Stimulated activated CD8-positive, alpha-beta memory T cell treated with anti-CD3 and anti-CD28 coated beads, Interleukin-15, amount 100 ng/mL, for 24 hours (primary cell): ENCODE measurements at places on chromosomes 5 and 9.

- DNase-seq = no peak
Observed at GRCh38 chr9:128788445-128788844, 1.4 kb downstream of the TBC1D13 start.

DNA sequence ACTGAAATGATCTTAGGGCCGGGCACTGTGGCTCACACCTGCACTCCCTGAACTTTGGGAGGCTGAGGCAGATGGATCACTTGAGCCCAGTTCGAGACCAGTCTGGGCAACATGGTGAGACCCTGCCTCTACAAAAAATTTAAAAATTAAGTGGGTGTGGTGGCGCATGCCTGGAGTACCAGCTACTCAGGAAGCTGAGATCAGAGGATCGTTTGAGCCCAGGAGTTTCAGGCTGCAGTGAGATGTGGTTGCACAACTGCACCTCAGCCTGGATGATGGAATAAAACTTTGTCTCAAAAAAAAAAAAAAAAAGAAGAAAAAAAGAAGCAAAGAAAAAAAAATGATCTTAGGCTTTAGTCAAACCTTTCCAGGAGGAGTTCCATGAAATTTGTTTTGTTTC is 41.8 kb downstream of the MEF2C start:
- DNase-seq = no peak

DNA sequence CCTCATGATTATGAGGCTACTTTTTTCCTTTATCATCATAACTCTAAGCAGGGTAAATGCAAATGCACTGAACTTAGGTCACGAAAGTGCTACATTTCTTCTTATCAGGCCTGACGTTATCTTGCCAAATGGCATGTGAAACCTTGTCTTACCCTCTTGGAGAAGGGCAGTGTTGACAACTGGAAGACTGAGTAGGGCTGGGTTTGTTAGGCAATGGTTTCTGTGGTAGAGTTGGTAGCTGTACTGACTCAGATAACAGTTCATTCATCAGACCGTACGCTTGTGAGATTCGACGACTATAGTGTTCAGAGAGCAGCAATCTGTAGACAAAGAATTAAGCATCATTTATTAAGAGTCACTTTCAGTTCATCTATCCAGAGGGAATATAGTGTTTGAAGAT is 127.7 kb downstream of the CPLANE1 start:
- no peak for DNase-seq

GRCh38 chr9:89476546-89476945 is 21.4 kb downstream of the SEMA4D start:
- no peak for DNase-seq

DNA sequence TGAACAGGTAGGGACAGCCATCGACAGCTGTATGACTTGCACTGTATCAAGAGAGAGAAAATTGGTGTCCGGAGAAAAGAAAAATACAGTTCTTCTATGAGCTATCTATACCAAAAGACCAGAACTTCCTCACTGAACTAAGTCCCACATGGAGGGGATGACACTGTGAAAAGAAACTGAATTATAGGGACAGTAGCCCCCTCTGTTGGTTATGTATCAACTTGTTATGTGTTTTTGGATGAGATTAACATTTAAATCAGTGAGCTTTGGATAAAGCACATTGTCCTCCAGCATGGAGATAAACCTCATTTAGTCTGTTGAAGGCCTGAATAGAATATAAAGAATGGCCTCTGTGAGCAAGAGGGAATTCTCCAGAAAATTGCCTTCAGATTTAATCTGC is 176.6 kb upstream of the SH3GL2 start:
- DNase-seq = no peak

GRCh38 chr9:72734631-72735030 is 213.2 kb downstream of the TMC1 start:
- DNase-seq = no peak

DNA sequence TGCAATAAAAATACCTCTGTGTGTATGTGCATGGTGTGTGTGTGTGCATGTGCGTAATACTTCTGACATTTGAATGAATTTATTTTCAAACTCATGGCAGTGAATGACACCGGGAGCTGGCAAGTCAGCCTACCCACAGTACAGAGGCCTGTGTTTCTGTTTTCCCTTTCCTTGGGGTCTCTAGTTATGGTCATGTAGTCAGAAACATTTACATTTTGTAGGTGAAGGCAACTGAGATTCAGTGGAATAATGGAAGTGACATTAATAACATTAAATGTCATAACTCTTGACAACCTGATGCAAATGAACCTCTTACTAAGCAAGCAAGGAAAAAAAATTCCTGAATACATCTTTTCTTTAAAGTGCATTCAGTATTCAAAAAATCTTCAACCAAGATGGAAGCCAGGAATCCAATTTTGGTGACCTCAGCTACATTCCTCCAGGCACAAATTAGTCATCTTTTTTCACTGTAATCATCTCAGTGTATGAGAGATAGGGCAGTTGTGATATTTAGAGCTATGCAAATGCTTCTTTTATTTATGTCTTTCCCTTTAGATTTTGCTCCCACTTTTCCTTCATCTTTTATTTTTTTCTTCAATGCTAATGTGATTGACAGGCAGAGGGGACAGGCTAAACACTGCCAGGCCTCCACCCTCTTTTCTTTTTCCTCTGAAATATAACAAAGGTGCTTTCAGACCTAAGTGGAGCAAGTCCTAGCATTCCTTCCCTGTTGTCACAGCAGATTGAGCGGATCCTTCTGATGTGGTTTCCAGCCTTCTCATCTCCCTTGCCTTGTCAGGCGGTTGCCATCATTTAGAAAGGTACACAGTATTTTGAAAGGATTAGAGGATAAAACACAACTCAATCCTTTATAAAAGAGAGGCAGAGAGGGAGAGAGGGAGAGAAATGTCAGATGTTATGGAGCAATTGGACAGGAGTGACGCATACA is 569.8 kb upstream of the ADAMTS16 start:
- no peak for DNase-seq

DNA sequence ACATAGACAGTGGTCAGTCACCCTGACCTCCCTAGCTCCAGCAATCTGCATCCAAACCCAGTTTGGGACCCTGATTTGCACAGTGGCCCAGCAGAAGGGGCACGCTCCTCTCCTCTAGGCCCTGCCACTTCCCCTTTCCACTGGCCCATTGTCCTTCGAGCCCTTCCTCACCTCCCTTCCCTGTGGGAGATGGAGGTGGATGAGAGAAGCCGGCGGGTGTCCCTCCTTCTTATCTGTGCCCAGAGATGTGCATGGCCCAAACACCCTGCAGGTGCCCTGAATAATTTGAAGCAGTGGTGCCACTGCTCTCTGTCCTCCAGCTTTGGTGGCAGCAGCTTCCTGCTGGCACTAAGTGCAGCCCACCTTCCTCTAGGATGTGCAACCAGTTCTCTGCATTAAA is 140.0 kb downstream of the BARX1 start:
- DNase-seq = no peak

GRCh38 chr5:160064995-160065614 is 54.1 kb downstream of the PWWP2A start:
- no peak for DNase-seq
